ENCODE measurements at places on chromosomes 11 and 22. TPM values are rescaled to one million over a fixed set of nuclear protein-coding genes. Genes with fewer than 3 reads are reported as not detected.

- H3K27me3 ChIP-seq: no peaks in the 10 kb centered on the region
- H3K36me3 ChIP-seq: no peaks in the 10 kb centered on the region
- peaks cover 66% of the 10 kb centered on the region for H3K4me1 ChIP-seq
Measured at GRCh38 chr11:117814766-117815261, 9.7 kb downstream of the FXYD2 start.

DNA sequence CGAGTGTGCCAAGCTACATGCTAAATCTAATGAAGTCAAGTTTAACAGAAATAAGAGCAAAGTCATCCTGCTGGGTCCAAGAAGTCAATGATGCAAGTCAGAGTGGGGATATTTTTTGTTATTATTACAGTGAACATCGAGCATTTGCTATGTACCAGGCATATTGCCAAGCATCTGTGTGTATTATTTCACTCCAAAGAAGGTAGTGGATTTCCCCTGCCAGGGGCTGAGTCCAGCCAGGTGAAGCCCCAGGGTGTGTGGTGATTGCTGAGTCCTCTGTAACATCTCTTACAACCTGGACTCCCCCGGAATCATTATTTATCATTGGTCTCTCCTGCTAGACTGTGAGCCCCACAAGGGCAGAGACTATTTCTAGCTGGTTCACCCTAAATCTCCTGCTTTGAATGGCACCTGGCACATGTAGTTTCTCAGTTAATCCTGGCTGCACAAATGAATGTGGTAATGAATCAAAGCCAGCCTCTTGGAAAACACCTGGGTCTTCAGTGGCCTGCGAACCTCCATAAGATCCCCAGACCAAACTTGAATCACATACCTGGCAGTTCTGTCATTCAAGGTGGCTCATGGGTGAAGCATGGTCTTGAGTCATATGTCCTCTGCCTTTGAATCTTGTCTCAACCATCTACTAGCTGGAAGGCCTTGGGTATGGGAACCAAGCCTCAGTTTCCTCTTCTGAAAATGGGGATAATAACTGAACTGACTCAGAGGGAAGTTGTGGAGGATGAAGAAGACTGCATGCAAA lies 549.2 kb downstream of the MIAT start:
- no peak for DNase-seq
- no peaks in the 10 kb centered on the region for H3K36me3 ChIP-seq
- H3K4me1 ChIP-seq: no peaks in the 10 kb centered on the region

DNA sequence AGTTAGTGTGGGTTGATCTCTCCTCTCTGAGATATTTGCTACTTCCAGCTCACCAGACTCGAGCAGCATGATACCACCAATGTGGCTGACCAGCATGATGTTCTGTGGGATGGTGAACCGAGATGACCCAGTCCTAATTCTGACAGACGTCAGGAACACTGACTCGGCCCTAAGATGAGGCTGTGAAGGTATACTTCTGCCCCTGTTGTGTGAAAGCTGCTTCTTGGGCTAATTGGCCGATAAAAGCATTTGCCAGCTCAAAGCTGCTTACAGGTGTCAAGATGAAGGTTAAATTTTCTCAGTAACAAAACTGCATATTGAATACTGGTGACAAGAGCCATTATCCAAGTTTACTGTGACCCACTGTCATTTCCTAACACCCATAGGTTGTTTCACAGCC lies 151.4 kb downstream of the BRD1 start:
- H3K4me1 ChIP-seq: peaks cover 15% of the 10 kb centered on the region
- no peaks in the 10 kb centered on the region for H3K36me3 ChIP-seq
- H3K4me3 ChIP-seq: no peak overlapping the region
- DNase-seq: no peak
- no peak overlapping the region for H3K27ac ChIP-seq

- H3K27me3 ChIP-seq: no peaks in the 10 kb centered on the region
- no peak overlapping the region for H3K4me3 ChIP-seq
- peaks cover 52% of the 10 kb centered on the region for H3K36me3 ChIP-seq
- no peak for DNase-seq
- H3K4me1 ChIP-seq: peaks cover 16% of the 10 kb centered on the region
Measured at GRCh38 chr22:24091551-24092420, 80.7 kb downstream of the CABIN1 start.

- peaks cover 15% of the 10 kb centered on the region for H3K36me3 ChIP-seq
- H3K4me3 ChIP-seq: peak overlapping the region; percentile 89
- no peak overlapping the region for H3K27ac ChIP-seq
- H3K4me1 ChIP-seq: peaks cover 46% of the 10 kb centered on the region
- no peaks in the 10 kb centered on the region for H3K27me3 ChIP-seq
Measured at GRCh38 chr11:696955-697491, 1.4 kb downstream of the TMEM80 start.

DNA sequence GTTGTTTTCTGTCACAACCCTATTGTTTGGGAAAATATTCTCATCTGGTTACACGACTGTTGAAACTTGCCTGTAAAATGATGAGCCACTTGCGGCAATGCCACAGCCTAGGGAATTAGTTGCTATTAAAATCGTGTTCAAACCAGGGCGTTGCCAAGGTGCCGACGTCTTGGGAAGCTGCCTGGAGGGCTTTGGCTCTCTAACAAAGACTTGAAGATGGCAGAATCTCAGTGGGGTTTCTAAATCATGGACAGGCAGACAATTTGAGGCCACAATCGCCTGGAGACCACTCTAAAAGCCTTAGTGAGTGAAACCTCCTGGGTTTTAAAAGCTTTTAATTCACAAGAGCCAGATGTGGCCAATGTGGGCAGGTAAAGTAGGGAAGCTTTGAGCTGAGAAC lies 117.2 kb upstream of the BMAL1 start:
- no peak overlapping the region for H3K4me3 ChIP-seq
- H3K27me3 ChIP-seq: peaks cover 14% of the 10 kb centered on the region
- no peak for DNase-seq

GRCh38 chr22:43183496-43184277 lies 3.2 kb downstream of the TTLL12 start:
- H3K27me3 ChIP-seq: no peaks in the 10 kb centered on the region
- H3K4me3 ChIP-seq: no peak overlapping the region
- H3K27ac ChIP-seq: peak overlapping the region; percentile 25
- peaks cover 22% of the 10 kb centered on the region for H3K36me3 ChIP-seq
- no peak for DNase-seq

- no peak overlapping the region for H3K4me3 ChIP-seq
- DNase-seq: no peak
- H3K36me3 ChIP-seq: no peaks in the 10 kb centered on the region
- H3K27ac ChIP-seq: no peak overlapping the region
Measured at GRCh38 chr11:105763594-105763993, 153.7 kb downstream of the GRIA4 start.

- H3K27ac ChIP-seq: no peak overlapping the region
- H3K4me3 ChIP-seq: no peak overlapping the region
- H3K27me3 ChIP-seq: no peaks in the 10 kb centered on the region
- H3K4me1 ChIP-seq: no peaks in the 10 kb centered on the region
Measured at GRCh38 chr11:17777738-17778091, 43.1 kb downstream of the KCNC1 start.

DNA sequence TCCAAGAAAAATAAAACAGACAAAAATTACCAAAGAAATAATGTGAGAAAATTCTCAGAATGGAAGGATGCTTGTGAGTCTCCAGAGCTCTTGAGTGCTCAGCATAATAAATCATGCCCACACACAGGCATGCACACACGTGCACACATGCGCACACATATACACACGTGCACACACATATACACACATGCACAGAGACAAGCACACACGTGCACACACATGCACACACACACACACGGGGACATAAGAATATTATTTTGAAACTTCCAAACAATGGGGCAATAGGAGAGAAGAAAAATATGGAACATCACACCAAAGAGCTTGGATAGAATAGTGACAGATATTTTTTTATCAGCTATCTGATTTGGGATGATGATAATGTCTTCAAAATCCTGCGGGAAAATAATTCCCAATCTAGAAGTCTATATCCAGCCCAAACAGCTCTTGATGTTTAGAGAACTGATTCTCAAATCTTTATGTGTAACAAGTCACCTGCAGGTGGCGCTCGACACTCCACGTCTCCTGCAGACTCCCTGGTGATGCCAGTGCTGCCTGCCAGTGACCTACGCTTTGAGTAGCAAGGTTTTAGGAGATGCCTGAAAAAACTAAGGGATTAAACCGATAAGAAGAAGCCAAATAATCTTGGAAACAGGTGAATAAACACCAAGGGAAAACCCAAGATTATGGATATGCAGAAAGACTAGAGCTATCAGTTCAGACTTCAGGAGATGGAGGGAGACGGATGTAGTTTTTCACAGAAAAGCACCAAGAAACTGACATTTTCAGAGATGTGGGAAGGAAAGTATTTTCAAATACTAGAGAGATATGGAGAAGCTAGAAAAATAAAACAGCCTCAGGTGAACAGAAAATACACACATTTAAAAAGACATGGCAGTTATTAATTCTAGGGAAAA lies 743.6 kb downstream of the ETS1 start:
- DNase-seq: peak; percentile 75
- H3K4me1 ChIP-seq: no peaks in the 10 kb centered on the region
- no peak overlapping the region for H3K4me3 ChIP-seq
- no peak overlapping the region for H3K27ac ChIP-seq
- no peaks in the 10 kb centered on the region for H3K36me3 ChIP-seq
- peaks cover 2% of the 10 kb centered on the region for H3K27me3 ChIP-seq

DNA sequence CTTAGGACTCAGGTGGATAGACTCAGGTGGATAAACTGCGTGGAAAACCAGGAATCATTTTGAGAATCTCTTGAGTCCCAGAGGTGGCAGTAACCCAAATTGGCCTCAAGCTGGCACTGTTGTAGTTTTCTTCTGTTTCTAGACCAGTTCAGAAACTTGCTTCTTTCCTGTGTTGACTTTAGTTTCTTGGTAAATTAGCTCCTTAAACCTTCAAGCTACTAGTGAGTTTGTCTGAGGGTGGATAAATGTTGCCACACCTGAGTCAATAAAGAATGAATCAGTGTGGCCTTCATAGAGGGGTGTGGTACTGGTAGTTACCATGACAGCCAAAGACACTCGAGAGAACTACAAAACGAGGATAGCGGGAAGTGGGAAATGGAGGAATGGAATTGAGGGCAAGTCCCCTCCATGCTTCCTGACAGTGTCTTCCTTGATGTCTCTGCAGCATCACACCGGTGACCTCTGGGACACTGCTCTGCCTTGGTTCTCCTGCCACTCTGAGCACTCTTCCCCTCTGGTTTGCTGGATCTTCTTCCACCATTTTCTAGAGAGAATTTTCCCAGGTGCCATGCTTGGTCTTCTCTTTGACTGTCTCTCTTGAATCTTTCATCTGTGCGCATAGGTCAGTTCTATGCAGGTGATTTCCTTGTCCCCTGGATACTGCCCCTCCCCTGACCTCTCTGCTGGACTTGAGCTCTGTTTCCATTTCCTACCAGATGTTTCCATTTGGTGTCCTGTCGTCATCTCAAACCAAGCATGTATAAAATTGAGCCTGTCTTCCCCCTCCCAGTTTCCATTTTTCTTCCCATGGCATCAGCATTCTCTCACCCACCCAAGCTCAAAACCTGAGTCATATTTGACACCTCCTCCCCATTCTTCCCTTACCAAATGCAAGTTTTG lies 7.2 kb downstream of the POLD4 start:
- DNase-seq: no peak
- H3K36me3 ChIP-seq: peaks cover 2% of the 10 kb centered on the region
- no peaks in the 10 kb centered on the region for H3K27me3 ChIP-seq
- H3K4me3 ChIP-seq: no peak overlapping the region
- H3K4me1 ChIP-seq: peaks cover 30% of the 10 kb centered on the region

GRCh38 chr11:29159552-29160465 lies 857.0 kb downstream of the KCNA4 start:
- DNase-seq: no peak
- no peak overlapping the region for H3K27ac ChIP-seq
- H3K27me3 ChIP-seq: no peaks in the 10 kb centered on the region
- no peaks in the 10 kb centered on the region for H3K36me3 ChIP-seq
- H3K4me3 ChIP-seq: no peak overlapping the region

DNA sequence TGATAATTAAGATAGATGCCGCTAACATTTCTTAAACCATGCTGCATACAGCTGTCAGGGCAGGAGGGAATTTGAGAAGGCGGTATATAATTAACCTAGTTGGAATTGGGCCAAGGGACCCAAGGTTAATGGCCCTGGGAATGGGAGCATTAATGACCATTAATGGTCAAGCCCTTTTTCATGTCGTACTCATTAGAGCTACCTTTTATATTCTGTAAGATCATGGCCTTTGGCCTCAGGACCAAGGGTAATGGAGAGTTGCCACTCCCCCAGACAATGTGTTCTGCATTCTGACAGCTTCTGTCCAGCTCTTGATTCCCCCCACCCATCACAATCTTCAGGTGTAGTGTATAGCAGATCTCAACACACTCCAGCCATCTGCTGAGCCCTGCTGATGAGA lies 111.6 kb downstream of the NTM start:
- H3K4me1 ChIP-seq: no peaks in the 10 kb centered on the region
- DNase-seq: no peak
- H3K36me3 ChIP-seq: no peaks in the 10 kb centered on the region
- no peak overlapping the region for H3K27ac ChIP-seq

GRCh38 chr22:23495614-23496444 lies 84.3 kb downstream of the IGLL1 start:
- H3K27ac ChIP-seq: peak overlapping the region; percentile 87
- no peaks in the 10 kb centered on the region for H3K36me3 ChIP-seq
- peak overlapping the region; percentile 34 for H3K4me3 ChIP-seq
- peaks cover 5% of the 10 kb centered on the region for H3K27me3 ChIP-seq

DNA sequence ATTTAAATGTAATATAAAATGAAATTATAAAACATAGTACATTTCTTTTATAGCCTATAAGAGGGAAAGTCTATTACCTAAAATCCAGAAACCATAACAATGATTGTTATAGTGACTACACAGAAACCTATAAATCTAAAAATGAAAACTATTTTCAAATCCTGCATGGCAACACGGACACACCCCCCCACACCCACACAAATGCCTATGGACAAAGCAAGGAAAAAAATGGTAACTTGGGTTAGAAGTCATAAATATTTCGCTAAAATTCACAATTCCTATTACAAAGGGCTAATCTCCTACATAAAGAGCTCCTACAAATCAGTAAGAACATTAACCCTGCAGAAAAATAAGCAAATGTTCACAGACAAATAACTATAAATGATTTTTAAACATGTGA lies 56.4 kb downstream of the GAB2 start:
- peaks cover 10% of the 10 kb centered on the region for H3K27me3 ChIP-seq
- peaks cover 6% of the 10 kb centered on the region for H3K4me1 ChIP-seq
- no peak for DNase-seq
- H3K36me3 ChIP-seq: peaks cover 12% of the 10 kb centered on the region
- no peak overlapping the region for H3K27ac ChIP-seq

- H3K4me3 ChIP-seq: no peak overlapping the region
- no peak overlapping the region for H3K27ac ChIP-seq
- H3K4me1 ChIP-seq: peaks cover 16% of the 10 kb centered on the region
- peaks cover 34% of the 10 kb centered on the region for H3K36me3 ChIP-seq
Measured at GRCh38 chr11:65185171-65185570, 3.4 kb downstream of the CAPN1 start.

Gene OR5B21
- total RNA-seq: 0.40 TPM

Gene MUC5AC
- not detected for total RNA-seq

All from activated CD8-positive, alpha-beta T cell treated with anti-CD3 and anti-CD28 coated beads, Interleukin-2, amount 10 ng/mL, durations not matched to agents 7 days and 5 days (primary cell).